Naive thymus-derived CD4-positive, alpha-beta T cell (primary cell): ENCODE measurements at places on chromosomes 4 and X. TPM values are rescaled to one million over a fixed set of nuclear protein-coding genes. Genes with fewer than 3 reads are reported as not detected.

Gene PRKX
- total RNA-seq = 113 and 118 TPM in 2 replicates

Gene USP9X
- total RNA-seq = 72.1 TPM

Gene TBC1D9
- 0.22 TPM for total RNA-seq

Gene GAB3
- 28.5 TPM for total RNA-seq

Gene LDB2
- total RNA-seq = not detected

Gene GABRE
- not detected for total RNA-seq

Gene GPR119
- total RNA-seq = not detected

Gene LRPAP1
- 65.2 and 66.5 TPM in 2 replicates for total RNA-seq

Gene USP11
- total RNA-seq = 77.0 TPM

Gene PGAM4
- total RNA-seq = not detected

Gene TCEAL7
- total RNA-seq = not detected

Gene ART3
- total RNA-seq = not detected

Gene PITX2
- not detected in 2 replicates for total RNA-seq

Gene TLL1
- total RNA-seq = not detected

Gene HGFAC
- total RNA-seq = not detected

Gene GRID2
- total RNA-seq = not detected in 2 replicates

Gene TLR7
- total RNA-seq = 1.0 TPM
